ENCODE measurements at places on chromosomes 4 and X.

DNA sequence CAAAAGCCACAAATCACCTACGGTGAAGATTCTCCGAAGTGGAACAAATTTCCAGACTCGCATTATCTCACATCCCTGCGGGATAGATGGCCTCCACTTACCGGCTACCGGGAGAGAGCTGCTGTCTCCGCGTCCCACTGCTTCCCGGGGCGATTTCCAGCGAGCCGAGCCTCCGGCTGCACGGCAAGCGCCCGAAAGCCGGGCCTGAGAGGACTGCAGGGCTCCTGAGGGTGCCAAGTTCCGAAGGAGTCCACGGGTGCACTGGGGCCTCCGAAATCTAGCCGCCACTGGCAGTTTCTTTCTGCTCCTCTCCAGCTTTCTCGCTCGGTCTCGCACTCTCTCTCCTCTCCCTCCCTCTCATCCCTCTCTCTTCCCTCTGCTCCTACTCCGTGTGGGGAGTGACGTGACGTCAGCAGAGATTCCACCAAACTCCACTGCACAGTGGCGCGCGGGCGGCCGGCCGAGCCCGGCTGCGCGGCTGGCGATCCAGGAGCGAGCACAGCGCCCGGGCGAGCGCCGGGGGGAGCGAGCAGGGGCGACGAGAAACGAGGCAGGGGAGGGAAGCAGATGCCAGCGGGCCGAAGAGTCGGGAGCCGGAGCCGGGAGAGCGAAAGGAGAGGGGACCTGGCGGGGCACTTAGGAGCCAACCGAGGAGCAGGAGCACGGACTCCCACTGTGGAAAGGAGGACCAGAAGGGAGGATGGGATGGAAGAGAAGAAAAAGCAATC lies 14.0 kb upstream of the PITX2 start:
- no peak for DNase-seq

DNA sequence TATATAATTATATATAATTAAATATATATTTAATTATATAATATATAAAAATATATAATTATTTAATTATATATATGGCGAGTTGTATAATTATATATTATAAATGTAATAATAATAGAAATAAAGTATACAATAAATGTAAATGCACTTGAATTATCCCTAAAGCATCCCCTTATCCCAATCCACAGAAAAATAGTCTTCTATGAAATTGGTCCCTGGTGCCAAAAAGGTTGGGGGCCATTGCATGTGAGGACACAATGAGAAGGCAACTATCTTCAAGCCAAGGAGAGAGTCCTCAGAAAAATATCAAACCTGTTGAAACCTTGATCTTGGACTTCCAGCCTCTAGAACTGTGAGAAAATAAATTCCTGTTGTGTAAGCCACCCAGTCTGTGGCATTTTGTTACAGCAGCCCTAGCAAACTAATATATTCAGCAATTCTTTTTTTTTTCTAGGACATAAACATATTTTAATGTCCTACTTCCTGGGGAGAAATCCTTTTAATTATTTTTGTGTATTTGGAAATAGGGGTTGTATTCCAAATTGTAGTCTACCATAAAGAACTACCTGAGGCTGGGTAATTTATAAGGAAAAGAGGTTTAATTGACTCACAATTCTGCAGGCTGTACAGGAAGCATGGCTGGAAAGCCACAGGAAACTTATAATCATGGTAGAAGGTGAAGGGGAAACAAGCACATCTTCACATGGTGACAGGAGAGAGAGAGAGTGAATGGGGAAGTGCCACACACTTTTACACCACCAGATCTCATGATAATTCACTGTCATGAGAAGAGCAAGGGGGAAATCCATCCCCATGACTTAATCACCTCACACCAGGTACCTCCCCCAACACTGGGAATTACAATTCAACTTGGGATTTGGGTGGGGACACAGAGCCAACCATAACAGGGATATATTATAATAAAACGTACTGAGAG lies 22.9 kb upstream of the CXCL2 start:
- DNase-seq, result no peak

DNA sequence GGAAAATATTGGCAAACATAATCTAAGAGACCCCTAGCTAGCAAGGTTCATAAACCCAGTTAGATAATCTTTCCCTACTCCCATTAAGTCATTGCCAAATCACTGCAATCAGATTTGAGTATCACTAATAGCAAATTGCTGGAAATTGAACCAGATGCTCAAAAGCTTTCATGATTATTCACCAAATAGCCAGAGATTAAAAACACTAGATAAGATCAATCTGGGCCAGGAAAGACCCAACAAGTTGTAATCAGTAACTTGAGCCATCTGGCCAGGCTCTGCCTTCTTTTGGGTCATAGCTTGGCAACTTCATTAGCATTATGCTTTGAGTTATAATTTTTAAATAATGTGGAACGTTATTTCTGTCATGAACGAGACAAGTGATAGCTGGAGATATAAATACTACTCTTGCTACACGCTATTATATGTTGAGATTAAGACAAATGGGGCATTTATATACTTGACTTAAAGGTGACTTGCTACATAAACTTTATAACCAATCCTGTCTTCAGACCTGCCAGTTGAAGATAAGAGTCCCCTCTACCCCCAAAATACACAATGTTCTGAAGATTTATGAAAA lies 196.6 kb upstream of the EDNRA start:
- no peak for DNase-seq

DNA sequence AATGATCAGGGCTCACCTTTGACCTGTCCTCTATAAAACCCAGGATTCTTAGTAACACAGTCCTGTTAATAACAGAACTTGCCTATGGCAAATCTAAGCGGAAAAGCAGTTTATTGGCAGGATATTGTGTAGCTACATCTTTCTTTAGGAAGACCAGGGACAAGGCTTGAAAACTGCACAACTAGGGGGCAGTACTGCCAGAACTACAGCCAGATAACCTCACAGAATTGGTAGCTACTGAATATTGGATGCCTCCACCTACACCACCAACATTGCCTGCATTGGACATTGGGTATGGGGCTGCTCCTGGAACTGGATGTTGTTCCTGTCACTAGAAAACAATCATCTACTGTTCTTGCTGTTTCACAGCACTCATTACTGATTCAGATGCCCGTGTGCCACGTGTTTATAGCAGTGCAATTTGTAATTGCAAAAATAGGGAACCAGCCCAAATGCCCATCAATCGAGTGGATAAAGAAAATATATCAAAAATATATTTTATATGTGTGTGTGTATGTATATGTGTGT lies 47.4 kb downstream of the REPS2 start:
- no peak for DNase-seq

- no peak for DNase-seq
Measured at GRCh38 chrX:136473663-136474062, 14.1 kb upstream of the BRS3 start.

- no peak for DNase-seq
Measured at GRCh38 chr4:189060104-189060503, 880.6 kb upstream of the FRG1 start.

GRCh38 chr4:48071191-48071590 lies 54.6 kb downstream of the NIPAL1 start:
- no peak for DNase-seq

DNA sequence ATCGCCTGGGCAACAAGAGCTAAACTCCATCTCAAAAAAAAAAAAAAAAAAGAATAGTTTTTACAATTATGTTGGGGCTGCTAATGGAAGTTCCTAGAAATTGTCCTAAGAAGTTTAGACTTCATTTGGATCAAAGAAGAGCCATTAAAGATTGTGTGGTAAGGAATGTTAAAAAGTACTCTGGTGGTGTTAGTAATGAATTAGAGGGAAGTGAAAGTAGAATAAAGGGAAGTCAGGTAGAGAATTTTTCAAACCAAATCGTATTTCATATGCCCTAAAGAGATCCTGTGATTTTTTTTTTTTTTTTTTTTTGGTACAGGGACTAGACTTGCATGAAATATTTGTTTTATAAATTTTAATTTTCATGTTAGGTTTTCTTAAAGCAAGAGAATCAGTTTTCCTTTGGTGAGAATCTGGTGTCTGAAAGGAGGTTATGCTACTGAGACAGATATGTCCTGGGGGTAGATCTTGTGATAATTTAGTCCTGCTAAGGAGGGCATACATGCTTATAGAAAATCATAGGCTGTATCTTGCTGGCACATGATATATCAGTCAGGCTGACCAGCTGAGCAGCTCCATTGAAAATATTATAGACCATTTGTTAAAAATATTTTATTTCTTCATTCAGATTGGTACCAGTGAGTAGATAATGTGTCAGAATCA lies 10.7 kb downstream of the SEC24B start:
- no peak for DNase-seq

- no peak for DNase-seq
Measured at GRCh38 chrX:143437439-143437838, 79.8 kb downstream of the SPANXN3 start.

DNA sequence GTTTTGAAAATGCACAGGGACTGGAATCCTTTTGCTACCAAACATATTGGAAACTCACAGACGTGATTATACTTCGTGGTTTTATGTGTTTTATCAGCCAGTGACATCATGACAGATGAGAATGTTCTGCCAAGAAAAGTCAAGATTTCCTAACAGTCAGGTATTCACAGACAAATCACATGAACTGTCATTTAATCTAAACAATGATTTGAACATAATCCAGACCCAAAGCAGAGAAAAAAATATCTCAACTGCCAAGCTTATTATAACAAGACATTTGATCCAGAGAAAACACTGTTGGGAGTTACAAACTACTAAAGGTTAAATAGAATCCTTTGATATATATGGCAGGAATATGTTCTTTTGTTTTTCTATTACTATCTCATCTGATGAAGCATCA lies 635.9 kb upstream of the FRG1 start:
- no peak for DNase-seq

DNA sequence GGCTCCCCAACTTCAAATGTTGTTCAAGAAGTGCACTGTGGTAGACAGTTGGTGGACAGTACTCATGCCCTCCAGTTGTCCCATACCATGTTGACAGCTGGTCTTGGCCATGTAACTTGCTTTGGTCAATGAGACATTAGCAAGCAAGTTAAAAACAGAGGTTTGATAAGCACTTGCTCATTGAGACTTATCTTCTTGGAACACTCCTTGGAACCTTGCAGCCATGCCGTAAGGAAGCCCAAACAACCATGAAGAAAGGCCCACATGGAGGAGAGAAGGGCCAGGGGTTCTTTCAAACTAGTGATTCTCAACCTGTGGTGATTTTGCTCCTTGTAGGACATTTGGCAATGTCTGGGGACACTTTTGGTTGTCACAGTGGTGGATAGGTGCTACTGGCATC lies 2.6 kb upstream of the PRPS2 start:
- DNase-seq, result no peak

- DNase-seq, result peak; percentile 18
Measured at GRCh38 chrX:101595739-101596419, 21.9 kb downstream of the ARMCX6 start.

DNA sequence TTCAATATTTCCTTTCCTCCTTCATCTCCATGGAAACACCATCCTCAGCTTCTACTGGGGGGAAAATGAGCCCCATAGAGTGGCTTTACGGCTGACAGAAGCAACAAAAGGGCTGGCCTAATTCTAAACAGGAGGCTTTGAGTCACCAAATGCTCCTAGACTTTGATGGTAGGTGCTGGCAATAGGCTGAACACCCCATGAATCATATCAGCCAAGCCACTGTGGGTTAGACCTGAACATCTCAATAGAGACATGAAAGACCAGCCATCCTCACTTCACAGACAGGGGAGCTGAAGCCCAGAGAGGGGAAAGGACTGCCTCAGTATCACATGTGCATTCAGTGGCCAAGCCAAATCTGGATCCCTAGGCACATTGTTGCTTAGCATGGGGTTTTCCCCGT lies 107.6 kb downstream of the AMER1 start:
- DNase-seq, result no peak

DNA sequence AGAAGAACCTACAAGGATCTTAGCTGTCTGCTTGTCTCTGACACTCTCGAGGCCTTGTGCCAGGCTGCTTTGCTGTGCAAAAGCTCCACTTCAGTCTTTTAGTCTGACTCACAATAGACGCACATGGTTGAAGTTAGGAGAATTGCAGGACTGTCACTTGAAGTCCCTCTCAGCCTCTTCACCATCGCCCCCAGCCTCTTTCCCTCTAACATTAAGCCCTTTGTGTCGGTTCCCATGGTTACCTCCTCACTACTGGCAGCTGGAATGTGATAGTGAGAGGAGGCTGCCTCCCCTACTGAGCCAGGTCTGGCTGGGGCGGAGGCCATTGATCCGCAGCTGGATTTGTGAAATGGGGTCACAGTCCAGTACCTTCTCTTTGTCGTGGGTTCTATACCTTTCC lies 201.8 kb downstream of the SOWAHB start:
- no peak for DNase-seq

- no peak for DNase-seq
Measured at GRCh38 chr4:186852073-186852420, 128.4 kb upstream of the FAT1 start.

DNA sequence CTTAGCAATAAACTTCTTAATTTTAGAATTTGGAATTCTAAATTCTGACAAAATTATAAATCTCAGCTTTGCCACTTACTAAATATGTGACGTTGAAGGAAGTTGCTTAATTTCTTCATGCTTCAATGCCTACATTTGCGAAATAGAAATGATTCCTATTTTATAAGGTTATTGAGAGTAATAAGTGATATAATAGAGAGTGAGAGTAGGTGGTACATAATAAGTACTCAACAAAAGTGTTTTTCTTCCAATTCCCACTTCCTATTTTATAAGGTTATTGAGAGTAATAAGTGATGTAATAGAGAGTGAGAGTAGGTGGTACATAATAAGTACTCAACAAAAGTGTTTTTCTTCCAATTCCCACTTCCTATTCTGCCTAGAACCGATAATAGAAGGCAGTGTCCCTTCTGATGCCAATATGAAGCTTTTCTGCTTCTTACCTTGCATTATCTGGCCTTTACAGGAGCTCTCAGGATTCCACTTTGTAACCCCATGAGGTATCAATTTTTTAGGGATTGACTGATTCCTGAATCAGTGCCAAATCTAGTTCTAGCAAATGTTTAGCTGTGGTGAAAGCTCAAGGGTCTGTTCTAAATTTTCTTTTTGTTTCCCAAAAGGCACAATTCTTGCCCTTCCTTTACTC lies 31.4 kb downstream of the VSIG4 start:
- no peak for DNase-seq

GRCh38 chr4:38137080-38137479 lies 176.9 kb downstream of the PTTG2 start:
- DNase-seq, result no peak

GRCh38 chr4:118752551-118752950 lies 67.4 kb downstream of the METTL14 start:
- no peak for DNase-seq

DNA sequence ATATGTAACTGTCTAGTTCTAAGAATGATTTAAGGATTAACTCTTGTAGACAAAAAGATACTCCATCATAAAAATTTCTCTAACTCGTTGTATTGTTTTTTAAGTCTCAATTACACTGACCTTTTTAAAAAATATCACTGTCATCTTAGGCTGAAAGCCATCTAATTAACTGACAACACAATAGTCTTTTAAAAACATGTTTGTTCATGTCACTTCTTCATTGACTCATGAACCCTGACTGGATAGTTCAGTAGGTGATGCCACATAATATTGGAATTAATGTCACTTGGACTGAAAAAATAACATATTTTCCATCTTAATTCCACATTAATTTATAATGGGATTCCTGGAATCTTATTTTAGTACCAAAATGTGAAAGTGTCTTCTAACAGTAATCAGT lies 179.3 kb downstream of the ADGRL3 start:
- no peak for DNase-seq
